HCT116 (cell line): ENCODE measurements at places on chromosomes 7 and 10. TPM values are rescaled to one million over a fixed set of nuclear protein-coding genes. Genes with fewer than 3 reads are reported as not detected.

GRCh38 chr7:106392590-106392989 lies 107.8 kb upstream of the NAMPT start:
- H3K4me3 ChIP-seq: no peak overlapping the region
- H3K36me3 ChIP-seq: no peaks in the 10 kb centered on the region
- H3K27me3 ChIP-seq: no peaks in the 10 kb centered on the region
- DNase-seq: no peak
- H3K4me1 ChIP-seq: no peaks in the 10 kb centered on the region

DNA sequence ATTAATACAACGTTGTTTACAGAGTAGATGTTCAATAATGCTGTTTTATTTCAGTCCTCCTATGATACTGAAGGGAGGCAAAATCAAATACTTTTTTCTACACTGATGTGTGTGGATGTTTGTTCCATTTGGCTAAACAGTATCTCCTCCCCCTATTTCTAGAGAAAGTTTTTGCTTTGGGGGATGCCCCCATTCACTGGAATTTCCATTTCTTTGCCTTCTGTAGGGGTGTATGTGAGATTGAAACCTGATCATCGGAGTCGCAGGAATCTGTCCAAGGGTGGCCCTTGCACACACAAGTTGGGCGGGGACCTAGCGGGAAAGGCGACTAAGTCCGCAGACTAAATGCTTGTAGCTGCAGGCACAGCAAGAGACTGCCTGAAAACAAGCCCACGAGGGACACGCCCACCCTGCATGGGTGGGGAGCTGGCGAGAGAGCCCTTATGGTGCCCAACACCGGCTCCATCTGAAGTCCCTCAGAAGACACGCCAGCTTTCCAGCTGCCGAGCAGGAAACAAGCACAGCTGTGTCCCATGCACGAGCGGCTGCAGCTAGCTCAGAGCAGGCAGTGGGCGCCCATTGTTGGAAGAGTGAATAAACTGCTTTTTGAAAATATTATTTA lies 58.0 kb downstream of the ESYT2 start:
- H3K27ac ChIP-seq: no peak overlapping the region
- no peaks in the 10 kb centered on the region for H3K4me1 ChIP-seq

- no peak overlapping the region for H3K4me3 ChIP-seq
- H3K4me1 ChIP-seq: no peaks in the 10 kb centered on the region
- no peak for DNase-seq
- H3K27ac ChIP-seq: no peak overlapping the region
- 0 out of 2 replicates have a peak, but pooled peaks cover 7% of the 10 kb centered on the region for H3K27me3 ChIP-seq
- H3K36me3 ChIP-seq: no peaks in the 10 kb centered on the region
Observed at GRCh38 chr7:97342512-97342911, 225.0 kb downstream of the SDHAF3 start.

- H3K36me3 ChIP-seq: no peaks in the 10 kb centered on the region
- H3K4me1 ChIP-seq: no peaks in the 10 kb centered on the region
- H3K27ac ChIP-seq: no peak overlapping the region
- H3K27me3 ChIP-seq: peaks cover 13% of the 10 kb centered on the region
- no peak overlapping the region for H3K4me3 ChIP-seq
Observed at GRCh38 chr10:70183304-70183703, 13.0 kb upstream of the SAR1A start.

DNA sequence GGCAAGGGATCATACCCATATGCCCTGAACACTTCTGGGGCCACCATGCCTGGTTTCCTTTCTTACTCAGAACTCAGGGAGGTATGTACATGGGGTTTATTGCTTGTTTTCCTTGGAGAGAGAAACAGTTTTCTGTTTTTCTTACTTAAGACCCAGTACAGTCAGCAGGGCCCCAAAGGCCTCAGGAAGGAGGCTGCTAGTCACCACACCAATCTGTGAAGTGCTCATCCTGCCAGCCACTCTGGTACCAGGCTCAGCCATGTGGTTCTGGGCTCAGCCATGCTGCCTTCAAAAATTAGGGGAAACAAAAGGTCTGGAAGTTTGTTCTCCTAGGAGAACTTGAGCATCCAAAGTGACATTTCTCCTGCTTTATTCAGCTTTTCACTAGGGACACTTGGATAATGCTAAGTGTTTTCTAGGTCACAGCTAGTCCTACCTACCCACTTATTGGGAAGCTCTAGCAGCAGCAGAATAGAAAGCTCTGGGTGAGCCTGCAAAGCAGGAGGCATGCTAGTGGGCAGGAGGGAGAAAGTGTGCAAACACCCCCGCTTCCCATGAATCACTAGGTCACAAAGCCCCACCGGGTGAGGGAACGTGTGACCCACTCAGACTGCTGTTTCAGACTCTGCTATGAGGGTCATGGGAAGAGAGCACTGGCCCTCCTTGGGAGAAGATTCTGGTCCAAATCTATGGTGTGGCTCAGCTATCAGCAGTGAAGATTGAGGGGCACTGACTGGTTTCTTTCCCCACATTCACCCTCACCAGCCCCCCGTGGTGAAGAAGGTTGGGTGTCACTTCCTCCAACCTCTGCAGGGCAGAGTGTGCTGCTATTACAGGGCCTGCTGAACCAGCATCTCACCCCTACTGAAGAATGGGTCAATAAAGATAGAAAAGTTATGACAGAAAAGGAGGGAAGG lies 23.9 kb downstream of the NUDCD3 start:
- no peaks in the 10 kb centered on the region for H3K4me1 ChIP-seq
- H3K4me3 ChIP-seq: no peak overlapping the region
- no peak overlapping the region for H3K27ac ChIP-seq
- peaks cover 11% of the 10 kb centered on the region; the same call in 1 of the 2 replicates for H3K36me3 ChIP-seq
- H3K27me3 ChIP-seq: no peaks in the 10 kb centered on the region

DNA sequence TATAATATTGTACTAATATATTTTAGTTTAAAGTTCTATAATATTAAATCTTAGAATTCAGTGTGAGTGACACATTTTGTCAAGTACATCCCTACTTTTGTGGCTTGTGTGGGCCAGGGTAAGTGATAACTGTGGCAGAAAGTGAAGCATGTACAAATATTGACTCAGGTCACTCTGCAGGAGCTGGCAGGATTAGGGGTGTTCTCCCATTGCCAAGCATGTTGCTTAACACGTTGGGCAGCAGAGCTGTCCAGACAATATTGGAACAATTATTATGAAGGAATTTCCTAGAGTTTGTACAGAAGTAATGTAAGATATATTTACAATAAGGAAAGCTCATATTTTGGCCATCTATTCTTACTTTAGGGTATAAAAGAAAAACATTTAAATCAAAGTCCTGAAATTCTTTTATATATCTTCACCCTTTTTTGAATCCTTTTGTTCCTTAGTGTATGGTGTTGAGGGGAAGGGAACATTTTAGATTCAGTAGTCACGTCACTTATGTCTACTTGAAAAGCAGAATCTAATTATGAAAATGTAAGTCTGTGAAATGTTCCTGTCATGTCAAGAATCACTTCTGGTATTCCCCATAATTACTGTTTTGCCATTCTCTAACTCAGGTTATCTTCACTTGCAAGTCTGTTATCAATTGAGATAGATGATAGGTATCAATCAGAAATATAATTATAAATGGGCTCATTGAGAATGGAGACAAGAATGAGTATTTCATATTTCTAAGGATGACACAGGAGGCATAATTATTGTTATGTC lies 4.0 kb downstream of the HDAC9 start:
- H3K4me3 ChIP-seq: no peak overlapping the region
- DNase-seq: no peak
- no peaks in the 10 kb centered on the region for H3K4me1 ChIP-seq
- no peak overlapping the region for H3K27ac ChIP-seq

- no peaks in the 10 kb centered on the region for H3K27me3 ChIP-seq
- DNase-seq: peak; percentile 70
- H3K4me3 ChIP-seq: no peak overlapping the region
- peak overlapping the region; percentile 18; the same call in 1 of the 2 replicates for H3K27ac ChIP-seq
- H3K36me3 ChIP-seq: no peaks in the 10 kb centered on the region
- H3K4me1 ChIP-seq: peaks cover 27% of the 10 kb centered on the region
Observed at GRCh38 chr10:34504534-34504933, 310.6 kb downstream of the PARD3 start.

- no peak overlapping the region for H3K4me3 ChIP-seq
- H3K27ac ChIP-seq: no peak overlapping the region; the same call in 1 of the 2 replicates
- no peaks in the 10 kb centered on the region for H3K36me3 ChIP-seq
- H3K27me3 ChIP-seq: no peaks in the 10 kb centered on the region
- H3K4me1 ChIP-seq: peaks cover 46% of the 10 kb centered on the region
Observed at GRCh38 chr10:21317902-21318301, 207.6 kb downstream of the SKIDA1 start.

Gene LRRC61
- 12.0 TPM for total RNA-seq
